Foreskin fibroblast (primary cell): ENCODE measurements at places on chromosomes 1 and 21.
A peak's percentile ranks its signal among the peaks of the same experiment; 100 is the strongest.

- peak; percentile 68 for DNase-seq
Measured at GRCh38 chr1:248807067-248807737, 18.5 kb downstream of the SH3BP5L start.

- DNase-seq = no peak
Measured at GRCh38 chr1:9809100-9809510, 14.7 kb downstream of the CLSTN1 start.

- no peak for DNase-seq
Measured at GRCh38 chr1:61992257-61992656, 202.4 kb upstream of the L1TD1 start.

DNA sequence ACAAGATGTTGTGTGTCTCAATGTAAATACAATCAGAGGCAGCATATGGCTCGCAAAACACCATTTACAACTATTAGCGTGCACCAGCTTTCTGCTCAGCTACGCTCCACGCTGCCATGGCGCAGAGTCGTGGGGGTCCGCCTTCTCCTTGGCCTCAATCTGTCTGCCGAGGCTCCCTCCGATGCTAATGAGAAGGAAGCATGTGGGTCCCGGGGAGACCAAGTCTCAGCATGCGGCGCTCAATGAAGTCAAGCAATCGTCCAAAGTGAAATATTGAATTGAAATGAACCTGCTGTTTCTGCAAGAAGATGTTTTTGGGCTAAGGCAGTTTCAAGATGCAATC lies 228.9 kb downstream of the TOMM20 start:
- DNase-seq = no peak

DNA sequence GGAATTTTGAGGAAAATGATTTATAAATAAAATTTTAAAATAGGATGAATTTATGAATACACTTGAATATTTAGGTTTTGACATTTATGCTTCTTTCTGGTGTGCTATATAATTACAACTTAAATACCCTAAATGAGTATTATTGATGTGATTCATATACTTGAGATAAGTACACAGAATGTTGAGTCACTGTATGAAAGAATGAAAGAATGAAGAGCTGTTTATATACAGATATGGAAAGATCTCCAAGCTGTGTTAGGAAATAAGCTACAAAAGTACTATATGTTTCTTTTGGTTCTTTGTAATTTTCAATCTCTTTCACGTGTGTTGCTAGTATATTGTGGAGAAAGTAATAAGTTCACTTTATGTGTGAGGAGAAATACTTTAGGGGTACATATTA lies 147.2 kb downstream of the RASAL2 start:
- peak; percentile 51 for DNase-seq

- no peak for DNase-seq
Measured at GRCh38 chr1:168317309-168317708, 36.6 kb downstream of the TBX19 start.

DNA sequence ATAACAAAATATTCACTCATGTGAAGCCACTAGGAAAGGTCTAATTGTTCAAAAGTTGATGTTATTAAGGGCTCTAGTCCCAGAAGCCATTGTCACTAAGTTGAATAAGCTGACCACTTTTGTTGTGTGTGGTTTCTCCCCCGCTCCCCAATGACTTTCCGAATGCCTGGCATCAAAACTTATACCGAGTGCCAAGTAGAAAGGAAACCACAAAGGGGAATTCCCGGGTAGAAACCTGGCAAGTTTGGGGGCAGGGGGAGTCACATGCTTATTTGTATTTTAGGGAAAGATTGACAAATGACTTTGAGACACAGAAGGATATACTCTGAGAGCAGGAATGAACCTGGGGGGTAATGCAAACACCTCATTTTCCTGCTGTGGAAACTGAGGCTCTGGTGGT lies 154.1 kb downstream of the TGFBR3 start:
- no peak for DNase-seq

GRCh38 chr1:56106531-56107274 lies 472.7 kb downstream of the PLPP3 start:
- no peak for DNase-seq

DNA sequence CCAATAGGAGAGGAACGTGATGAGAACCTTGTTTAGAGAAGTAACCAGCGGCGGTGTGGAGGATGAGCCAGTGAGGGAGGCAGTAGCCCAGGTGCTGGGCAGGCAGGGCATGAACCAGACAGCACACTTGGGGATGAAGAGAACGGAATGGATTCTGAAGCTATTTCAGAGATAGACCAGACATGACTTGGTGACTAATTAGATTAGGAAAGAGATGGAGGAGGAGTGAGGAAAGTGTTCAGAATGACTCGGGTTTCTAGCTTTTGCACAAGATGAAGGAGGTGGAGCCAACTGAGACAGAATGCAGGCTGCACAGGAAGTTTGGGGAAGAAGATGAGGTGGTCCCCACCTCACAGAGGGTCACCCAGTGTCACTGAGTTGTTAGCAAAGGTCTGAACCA lies 5.1 kb downstream of the PEF1 start:
- DNase-seq = peak; percentile 84

- no peak for DNase-seq
Measured at GRCh38 chr1:92872719-92873118, 40.9 kb downstream of the RPL5 start.

DNA sequence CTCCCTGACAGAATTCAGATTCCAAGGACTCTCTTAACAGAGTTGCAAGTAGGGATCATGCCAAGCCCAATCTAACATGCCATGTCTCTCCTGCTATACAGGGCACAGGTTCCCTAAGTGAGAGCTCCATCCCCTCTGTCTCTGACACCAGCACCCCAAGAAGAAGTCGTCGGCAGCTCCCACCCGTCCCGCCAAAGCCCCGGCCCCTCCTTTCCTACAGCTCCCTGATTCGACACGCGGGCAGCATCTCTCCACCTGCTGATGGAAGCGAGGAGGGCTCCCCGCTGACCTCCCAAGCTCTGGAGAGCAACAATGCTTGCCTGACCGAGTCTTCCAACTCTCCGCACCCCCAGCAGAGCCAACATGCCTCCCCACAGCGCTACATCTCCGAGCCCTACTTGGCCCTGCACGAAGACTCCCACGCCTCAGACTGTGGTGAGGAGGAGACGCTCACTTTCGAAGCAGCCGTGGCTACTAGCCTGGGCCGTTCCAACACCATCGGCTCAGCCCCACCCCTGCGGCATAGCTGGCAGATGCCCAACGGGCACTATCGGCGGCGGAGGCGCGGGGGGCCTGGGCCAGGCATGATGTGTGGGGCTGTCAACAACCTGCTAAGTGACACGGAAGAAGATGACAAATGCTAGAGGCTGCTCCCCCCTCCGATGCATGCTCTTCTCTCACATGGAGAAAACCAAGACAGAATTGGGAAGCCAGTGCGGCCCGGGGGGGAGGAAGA lies 263.2 kb downstream of the ZNF648 start:
- no peak for DNase-seq

DNA sequence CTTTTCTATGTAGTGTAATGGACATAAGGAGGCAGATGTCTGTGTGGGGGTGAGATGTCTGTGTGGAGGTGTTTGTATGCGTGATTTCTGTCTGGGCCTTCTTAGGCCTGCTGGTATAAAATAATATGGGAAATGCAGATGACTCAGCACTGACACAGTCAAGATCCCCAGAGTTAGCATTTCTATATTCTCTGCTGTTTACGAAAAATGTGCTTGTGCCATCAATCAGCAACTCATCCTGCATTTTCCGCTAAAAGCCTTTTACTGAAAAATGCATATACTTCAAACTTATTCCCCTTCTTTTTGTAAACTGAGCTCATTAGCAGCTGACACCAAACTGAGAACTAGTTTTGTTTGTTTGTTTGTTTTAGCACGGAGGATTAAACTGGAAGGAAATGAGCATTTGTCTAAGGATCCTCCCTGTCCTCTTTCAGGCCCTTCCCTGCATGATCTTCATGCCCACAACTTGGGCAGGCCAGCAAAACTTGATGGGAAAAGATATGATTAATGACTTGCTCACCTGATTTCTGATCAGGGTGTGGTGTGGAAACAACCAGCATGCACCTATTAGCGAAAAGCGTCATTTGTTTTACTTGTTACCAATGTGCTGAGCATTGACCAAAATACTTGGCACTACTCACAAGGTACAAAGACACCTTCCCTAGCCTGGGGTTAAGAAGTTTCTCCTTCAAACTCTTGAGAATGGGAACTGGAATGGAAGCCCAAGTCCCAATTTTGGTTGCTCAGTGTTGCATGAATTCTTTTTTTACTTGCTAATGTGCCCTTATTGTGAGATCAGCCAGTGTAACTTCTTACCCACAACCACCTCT lies 77.4 kb downstream of the NDUFS5 start:
- DNase-seq = peak; percentile 63

- peak; percentile 18 for DNase-seq
Measured at GRCh38 chr1:232221802-232222499, 408.0 kb downstream of the SIPA1L2 start.

GRCh38 chr1:63023171-63023570 lies 239.2 kb downstream of the ATG4C start:
- no peak for DNase-seq
